ENCODE measurements at places on chromosomes 6 and 20. TPM values are rescaled to one million over a fixed set of nuclear protein-coding genes. Genes with fewer than 3 reads are reported as not detected.

GRCh38 chr6:82385546-82385945 is 21.9 kb downstream of the TPBG start:
- DNase-seq = no peak

TP53TG5 gene
- polyA plus RNA-seq = 1.5 TPM

HSP90AB1 gene
- polyA plus RNA-seq = 1,173 TPM

DNA sequence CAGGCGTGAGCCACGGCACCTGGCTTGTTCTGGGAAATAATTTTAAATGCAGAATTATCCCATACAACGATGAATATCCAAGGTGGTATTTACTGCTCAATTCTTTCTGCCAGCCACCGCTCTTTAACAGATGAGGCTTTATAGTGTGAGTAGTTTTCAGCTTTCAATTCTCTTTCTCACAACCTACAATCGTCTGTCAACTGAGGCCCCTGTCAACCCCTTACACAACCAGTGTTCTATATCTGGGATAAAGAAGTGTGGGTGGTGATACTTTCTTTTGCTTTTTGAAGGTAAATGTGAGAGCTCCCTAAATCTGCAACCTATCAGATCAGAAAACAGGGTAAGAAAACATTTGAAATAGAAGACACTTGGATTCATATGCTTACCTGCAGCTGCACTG is 22.5 kb downstream of the STAU1 start:
- DNase-seq = no peak

METTL24 gene
- polyA plus RNA-seq = 3.7 TPM

DNA sequence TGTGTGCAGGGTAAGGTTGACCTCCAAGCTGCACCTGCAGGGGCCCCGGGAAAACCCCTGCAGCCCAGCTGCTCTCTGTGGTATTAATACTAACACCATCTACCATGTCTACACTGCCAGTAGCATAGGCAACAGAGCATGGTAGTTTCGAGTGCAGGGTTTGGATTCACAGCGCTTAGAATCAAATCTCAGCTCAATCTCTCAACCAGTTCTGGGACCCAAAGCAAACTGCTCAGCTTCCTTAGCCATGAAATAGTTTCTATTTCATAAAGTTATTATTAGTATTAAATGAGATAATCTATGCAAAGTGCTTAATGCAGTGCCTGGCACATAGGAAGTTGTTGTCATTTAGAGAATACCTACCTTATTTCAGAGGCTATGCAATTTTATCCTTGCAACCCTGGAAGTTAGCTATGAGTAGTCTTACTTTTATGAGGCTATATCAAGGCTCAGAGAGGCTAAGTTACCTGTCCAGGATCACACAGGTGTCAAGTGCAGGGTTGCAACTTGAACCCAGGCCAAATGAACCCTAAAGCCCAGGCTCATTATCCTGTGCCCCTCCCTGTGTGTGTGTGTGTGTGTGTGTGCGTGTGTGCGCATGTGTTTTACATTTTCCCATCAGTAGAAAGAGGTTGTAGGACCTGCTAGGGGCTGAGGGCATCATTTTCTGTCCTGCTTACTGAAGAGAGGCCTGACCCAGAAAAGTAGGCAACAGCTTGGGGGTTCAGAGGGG is 27.6 kb upstream of the MRPS18A start:
- DNase-seq = no peak

TM9SF4 gene
- 66.4 TPM for polyA plus RNA-seq

GRCh38 chr6:78492351-78493017 is 374.9 kb upstream of the IRAK1BP1 start:
- no peak for DNase-seq

NRSN1 gene
- 0.49 TPM for polyA plus RNA-seq

DNA sequence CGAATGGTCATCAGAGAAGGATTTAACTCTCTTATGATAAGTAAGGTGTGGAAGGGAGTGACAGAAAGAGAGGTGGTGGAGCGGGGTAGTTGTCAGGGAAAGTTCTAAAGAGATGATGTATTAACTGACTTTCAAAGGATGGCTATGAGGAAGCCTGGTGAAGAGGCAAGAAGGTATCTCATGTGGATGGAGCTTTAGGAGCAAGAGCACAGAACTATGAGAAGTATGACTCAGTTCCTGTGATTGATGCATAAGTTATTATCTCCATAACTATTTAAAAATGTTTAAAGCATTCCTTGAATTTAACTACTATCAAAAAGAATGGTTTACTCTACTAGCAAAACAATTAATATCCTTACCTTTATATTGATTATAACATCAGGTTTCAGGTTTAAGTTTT is 28.8 kb downstream of the AK9 start:
- no peak for DNase-seq

DNA sequence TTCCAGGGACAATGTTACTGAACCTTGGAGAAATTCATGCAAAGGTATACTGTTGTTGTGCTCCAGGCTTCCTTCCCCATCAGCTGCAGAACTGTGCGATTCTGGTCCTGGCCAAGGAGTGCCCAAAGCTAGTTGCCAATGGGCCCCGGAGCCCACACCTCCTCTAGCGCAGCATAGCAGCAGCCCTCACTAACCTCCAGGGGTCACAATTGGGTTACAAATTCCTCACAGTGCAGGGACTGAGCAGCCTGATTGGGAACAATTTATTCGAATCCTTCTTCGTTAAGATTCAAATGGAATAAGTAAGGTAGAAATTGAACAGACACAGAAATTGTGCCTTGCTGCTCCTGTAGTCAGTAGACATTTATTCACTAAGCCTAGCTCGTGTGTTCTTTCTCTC is 284.9 kb downstream of the PRKN start:
- no peak for DNase-seq

DNA sequence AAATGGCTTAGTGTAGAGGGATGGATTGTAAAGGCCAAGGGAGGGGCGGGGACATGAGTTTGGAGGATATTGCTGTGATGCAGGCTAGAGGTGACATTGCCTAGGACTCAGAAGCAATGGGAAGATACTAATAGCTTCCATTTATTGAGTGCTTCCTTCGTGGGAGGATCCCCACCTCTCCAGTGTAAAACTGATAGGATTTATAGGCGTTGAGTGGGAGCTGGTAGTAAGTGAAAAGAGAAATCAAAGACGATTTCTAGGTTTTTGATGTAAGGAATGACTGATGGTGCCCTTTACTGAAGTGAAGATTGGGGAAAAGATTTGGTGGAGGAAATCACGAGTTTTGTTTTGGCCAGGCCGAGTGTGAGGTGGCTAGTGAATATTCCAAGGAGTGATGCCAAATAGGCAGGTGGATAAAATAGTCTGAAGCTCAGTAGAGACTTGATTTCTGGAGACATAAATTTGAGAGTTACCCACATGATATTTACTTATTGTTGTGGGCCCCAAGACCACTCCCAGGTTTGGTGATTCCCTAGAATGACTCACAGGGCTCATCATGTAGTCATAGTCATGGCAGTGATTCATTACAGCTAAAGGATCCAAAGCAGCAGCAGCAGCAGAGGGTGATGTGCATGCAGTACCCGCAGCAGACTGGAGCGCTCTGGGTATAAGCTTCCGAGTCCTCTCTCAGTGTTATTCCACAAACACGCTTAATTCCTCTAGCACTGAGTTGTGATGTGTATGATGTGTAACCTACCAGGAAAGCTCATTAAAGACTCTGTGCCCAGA is 10.2 kb downstream of the RPRD1B start:
- DNase-seq = no peak

- DNase-seq = no peak
Observed at GRCh38 chr6:167107787-167108186, 15.1 kb upstream of the CCR6 start.

OTOR gene
- polyA plus RNA-seq = not detected

KIF6 gene
- 3.2 TPM for polyA plus RNA-seq

- DNase-seq = no peak
Observed at GRCh38 chr6:3904518-3904917, 55.3 kb downstream of the FAM50B start.

FBXL4 gene
- 23.5 TPM for polyA plus RNA-seq

GRCh38 chr6:163455552-163455951 is 41.0 kb downstream of the QKI start:
- DNase-seq = no peak

DNA sequence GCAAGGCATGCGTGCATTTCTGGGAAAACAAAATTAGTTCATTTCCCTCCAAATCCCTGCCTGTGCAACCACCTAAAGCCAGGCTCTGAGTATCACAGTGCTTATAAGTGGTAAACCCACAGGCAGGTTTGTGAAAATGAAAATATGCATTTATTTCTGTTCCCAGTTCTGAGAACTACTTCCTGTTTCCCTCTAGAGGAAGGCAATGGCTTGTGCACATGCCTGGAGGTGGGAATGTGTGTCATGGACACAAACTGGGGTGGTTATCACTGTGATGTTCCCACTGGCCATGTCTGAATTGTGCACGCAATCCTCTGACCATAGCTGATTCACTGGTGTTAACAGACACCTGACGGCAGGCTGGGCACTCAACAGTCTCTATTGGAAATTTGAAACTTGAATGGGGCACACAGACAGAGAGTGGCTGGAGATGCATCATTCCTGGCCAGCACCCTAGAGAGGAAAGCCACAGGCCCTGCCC is 26.3 kb downstream of the FAM110A start:
- no peak for DNase-seq

SLC22A2 gene
- not detected for polyA plus RNA-seq

ADGRG6 gene
- 150 TPM for polyA plus RNA-seq

- DNase-seq = no peak
Observed at GRCh38 chr20:62155428-62156253, 12.1 kb downstream of the SS18L1 start.

PGC gene
- 6.8 TPM for polyA plus RNA-seq

SSTR4 gene
- polyA plus RNA-seq = 0.17 TPM

GRCh38 chr6:149025061-149025460 is 278.2 kb downstream of the UST start:
- DNase-seq = no peak

DNA sequence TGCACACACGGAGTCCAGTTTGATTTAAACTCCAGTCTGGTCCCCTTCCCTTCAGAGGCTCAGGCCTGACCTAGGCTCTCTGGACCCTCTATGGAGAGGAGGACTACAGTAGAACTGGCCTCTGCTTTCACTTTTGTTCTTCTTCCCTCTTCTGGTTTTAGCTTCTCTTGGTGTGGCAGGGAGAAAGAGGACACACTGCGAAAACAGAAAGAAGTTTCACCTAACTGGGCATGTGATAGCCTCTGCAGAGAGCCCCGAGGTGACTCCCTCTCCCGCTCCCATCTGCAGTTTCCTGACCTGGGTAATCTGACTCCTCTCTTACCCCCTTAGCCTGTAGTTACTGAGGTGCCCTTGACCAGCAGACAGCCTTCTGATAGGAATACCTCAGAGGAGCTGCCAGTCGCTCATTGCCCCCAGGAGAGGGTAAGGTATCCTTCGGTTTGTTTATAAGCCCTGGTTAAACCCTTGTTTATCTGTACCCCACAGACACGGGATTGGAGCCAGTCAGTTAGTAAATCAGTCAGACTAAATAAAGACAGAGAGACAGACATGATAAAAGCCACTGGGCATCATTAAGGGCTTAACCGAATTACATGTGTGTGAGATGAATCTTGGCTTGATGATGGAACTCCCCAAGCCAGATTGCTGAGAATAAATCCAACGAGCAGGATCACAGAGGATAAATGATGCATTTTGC is 12.0 kb upstream of the DTNBP1 start:
- DNase-seq = no peak

DNA sequence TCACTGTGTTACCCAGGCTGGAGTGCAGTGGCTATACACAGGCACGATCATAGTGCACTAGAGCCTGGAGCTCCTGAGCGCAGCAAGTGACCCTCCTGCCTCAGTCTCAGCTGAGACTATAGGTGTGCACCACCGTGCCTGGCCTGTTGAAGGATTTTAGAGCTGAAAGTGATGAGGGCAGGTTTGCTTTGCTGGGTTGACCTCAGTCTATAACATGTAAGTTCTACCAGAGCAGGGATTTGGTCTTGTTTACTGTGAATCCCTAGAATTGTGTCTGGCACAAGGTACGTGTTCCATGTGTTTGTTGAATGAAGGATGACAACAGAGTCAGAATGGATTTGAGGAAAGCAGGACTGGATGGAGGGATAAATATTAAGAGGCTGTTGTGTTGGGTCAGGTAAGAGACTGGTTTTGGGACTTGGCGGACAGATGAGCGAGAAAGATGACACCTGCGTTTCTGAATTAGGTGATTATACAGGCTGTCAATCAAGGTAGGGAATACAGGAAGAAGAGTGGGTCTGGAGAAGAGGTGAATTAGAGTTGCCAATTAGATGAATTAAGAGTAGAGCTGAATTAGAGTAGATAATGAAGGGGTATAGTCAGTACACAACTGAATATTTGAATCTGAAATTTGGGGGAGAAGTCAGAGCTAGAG is 6.5 kb downstream of the ASXL1 start:
- DNase-seq = no peak
